Choroid plexus epithelial cell (primary cell): ENCODE measurements at places on chromosomes 13 and 19.

DNA sequence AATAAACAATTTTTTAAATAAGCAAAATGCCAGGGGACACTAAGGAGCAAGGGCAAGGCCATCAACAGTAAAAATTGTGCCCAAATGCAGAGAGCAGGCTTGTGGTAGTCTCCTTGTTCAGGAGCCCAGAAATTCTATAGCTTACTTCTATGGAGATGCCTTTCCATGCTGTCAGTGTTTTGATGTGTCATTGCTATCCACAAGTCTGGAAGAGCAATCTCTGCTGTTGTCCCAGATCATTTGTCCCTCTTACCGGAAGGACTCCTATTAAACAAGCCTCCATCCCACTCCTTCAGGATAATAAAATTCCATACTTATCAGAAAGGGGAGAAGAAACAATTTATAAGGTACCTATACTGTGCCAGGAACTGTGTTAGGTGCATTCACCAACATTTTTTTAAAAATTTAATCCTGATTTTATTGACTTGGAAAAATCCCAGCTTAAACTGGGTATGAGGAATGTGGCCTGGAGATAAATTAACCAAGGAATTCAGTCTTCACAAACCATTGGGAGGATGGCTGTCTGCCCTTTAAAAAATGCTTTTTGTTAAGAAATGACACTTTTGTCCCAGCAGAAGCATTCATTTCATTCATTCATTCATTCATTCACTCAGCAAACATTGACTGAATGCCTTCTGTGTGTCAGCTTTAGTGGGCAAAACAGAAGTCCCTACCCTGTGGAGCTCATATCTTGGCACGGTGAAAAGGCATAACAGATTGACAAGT, 26.8 kb upstream of the CYSLTR2 start:
- peak; percentile 20 for DNase-seq

- no peak for DNase-seq
These were observed 25.9 kb downstream of the MPND start for GRCh38 chr19:4369109-4369887.

DNA sequence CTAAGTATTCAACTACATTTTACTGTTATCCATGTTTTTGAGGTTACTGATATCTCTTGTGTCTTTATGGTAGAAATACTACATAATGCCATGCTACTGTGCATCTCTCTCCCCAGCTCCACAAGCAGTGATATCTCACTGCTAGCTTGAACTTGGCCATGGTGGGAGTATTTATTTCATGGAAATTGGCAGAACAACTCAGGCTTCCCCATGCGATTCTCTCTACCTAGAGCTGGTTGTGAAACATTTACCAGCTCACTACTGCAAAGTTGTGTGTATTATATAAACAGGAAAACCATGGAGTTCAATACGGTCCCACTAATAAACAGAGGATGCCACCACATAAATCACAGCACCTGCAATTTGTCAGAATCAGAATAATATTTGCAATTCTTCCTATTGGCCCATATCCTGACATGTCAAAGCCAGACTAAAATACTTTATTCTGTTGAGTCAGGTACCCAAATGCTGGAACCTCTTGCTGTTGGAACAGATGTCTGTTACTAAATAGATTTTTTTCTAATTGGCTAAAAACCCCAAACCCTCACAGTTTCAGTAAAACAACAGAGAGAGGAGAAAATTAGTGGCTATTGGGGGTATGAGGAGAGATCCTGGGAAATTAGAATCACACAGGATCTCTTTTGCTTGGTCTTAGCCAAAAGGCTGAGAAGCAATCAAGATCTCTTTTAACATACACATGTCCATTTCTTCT, 91.4 kb upstream of the SLC10A2 start:
- no peak for DNase-seq

GRCh38 chr13:100212904-100213553, 124.1 kb downstream of the PCCA start:
- no peak for DNase-seq

DNA sequence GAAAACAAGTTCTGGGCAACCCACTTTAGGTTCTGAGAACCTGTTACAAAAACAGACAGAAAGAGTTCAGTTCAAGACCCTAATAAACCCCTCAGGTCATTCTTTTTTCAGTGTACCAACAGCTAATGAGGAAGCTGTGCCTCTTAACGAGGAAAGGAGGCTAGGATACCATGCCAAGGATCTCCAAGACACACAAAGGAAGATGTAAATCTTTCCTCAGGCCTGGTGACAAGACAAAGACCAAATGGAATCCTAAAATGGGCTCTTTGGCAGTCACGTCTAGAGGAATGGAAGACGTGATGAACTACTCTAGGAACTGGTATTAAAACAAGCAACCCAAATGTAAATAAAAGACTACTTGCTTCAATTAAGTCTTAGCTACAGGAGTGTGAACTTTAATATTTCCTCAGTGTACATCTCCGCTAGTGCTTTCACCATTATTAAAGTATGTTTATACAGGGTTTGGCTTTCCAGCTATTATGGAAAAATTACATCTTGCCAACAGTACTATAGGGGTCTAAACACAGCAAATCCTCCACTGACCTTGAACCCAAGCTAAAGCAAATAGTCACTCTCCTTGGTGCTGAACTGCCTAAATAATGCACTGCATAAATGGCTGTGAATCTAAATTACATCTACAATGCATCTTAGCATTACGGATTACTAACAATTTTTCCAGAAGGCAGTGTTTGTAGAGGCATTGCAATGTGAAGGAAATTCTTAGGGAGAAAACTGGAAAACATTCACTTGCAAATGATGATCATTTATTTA, 42.3 kb downstream of the ENOX1 start:
- peak; percentile 11 for DNase-seq

GRCh38 chr13:110983241-110983640, 68.4 kb upstream of the ANKRD10 start:
- DNase-seq = no peak

GRCh38 chr13:62747629-62748028, 1332.0 kb upstream of the PCDH20 start:
- peak; percentile 8 for DNase-seq

- no peak for DNase-seq
These were observed 51.7 kb downstream of the EDNRB start for GRCh38 chr13:77866971-77867370.

- DNase-seq = peak; percentile 12
These were observed 1438.1 kb downstream of the UQCRFS1 start for GRCh38 chr19:27774827-27775226.

GRCh38 chr13:113917594-113918371, 53.9 kb upstream of the GAS6 start:
- no peak for DNase-seq

DNA sequence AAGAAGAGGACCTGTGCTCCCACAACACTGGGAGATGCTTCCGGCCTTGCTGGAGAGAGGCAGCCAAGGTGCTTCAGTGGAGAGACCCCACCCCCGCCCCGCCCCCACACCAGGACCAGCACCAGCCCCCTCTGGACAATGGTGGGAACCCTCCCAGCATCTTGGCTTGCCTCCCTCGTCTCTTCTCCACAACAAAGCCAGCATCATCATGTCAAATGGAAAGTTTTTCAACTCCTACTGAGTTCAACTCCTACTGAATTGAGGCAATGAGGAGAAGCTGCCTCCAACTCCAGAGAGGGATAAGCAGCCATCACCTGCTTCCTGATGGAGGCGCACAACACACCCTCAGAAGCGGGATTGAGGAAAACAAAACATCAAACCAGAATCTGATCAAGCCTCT, 12.8 kb downstream of the DEDD2 start:
- DNase-seq = no peak

- DNase-seq = no peak
These were observed 7.2 kb downstream of the HNRNPL start for GRCh38 chr19:38842439-38843174.

DNA sequence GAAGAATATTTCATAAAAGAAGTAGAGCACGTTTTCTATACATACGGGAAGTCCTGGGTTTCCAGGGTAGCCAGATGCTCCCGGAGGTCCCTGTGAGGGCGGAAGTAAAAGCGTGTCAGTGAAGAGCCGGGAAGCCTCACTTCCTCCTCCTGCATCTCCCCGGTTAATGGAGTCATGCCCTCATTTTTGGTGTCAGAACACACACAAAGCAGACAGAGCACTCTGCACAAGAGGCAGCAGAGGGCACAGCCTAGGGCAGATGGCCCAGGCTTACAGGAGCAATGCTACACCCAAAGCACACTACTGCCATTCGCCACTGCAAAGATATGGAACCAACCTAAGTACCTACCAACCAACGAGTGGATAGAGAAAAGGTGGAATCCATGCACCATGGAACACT, 94.4 kb downstream of the COL4A1 start:
- no peak for DNase-seq

DNA sequence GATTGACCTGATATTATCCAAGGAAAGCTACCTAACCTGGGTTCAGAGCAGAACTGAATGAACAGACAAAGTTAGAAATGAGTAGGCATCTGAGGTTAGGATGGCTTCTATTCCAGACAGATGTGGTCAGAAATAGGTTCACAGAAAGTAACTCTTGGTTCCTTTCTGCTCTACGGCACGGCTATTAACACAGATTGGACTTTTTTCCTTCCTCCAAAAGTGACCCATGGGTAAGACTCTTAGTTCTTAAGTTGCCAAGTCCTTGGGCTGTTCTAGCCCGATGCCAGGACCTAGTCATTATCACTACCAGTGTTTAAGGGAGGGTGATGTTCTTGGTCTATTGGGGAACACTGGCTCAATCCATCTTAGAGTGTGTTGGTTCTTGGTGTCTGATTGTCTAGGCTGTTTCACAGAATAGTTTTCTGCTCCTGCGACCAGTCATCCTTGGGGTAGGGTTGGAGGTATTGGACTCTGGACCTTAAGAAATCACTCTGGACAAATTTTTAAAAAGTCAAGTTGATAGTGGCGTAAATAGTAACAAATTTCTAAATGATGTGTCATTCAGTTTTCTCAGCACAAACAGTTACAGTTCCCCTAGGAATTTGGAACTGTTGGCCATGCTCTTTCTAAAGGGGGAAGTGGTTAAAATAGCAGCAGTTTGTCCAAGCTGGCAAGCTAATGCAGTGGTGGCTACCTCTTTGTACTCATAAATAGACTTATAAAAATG, 60.1 kb upstream of the MYCBP2 start:
- DNase-seq = peak; percentile 64

DNA sequence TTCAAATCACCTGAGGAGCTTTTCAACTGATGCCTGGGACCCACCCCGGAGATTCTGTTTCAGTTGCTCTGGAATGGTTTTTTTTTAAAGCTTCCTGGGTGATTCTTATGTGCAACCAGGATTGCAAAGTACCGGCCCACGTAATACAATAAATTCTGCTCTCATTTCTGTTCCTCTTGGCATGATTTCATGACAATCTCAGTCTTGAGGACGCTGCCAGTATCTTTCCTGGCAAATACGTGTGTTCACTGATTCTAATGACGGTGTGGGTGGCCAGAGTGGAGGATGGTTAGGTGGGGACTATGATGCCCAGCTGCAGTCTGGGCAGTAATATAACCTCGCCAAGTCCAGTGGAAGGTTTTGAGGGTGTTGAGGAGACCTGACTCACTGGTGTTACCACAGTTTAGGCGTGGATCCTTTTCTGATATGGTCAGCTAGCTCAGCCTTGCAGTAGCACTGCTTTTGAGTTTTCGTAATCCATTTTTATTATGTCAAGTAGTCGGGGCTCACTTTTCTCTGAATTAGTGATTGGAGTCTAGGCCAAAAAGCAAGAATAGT, 49.4 kb downstream of the FAM124A start:
- DNase-seq = no peak

GRCh38 chr19:4984438-4984990, 15.6 kb downstream of the KDM4B start:
- DNase-seq = no peak

DNA sequence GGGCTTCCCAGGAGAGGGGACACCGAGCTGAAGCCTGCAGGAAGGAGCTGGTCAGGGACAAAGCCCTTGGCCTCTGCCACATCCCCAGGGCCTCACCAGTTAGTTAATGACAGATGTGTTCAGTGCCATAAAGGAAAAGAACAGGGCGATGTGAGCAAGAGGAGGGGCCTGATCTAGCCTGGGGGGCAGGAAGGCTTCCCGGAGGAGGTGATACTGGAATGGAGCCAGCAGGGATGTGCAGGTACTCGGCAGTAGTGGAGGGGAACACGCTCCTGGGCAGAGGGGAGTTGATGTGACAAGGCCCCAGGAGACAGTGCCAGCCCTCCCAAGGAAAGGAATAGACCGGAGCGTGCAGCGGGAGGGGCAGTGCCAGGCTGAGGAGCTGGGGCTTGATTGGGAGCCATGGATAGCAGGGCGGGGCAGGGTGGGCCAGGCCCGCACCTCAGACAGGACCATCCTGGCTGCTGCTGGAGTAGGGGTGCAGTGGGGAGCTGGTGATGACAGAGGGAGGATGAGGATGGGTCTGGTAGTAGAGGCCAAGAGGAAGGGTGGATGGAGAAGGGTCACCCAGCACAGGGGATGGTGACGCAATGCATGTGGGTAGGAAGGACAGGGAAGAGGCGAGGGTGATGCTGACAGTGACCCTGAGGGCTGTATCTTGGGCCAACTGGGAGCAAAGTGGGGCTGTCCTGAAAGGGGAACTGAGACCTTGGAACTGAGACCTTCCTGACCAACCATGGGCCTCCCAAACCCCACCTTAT, 4.1 kb downstream of the C19orf33 start:
- no peak for DNase-seq

GRCh38 chr19:9586764-9587163, 2.5 kb upstream of the ZNF121 start:
- DNase-seq = peak; percentile 81

GRCh38 chr19:46607448-46607841, 6.3 kb downstream of the CALM3 start:
- no peak for DNase-seq

DNA sequence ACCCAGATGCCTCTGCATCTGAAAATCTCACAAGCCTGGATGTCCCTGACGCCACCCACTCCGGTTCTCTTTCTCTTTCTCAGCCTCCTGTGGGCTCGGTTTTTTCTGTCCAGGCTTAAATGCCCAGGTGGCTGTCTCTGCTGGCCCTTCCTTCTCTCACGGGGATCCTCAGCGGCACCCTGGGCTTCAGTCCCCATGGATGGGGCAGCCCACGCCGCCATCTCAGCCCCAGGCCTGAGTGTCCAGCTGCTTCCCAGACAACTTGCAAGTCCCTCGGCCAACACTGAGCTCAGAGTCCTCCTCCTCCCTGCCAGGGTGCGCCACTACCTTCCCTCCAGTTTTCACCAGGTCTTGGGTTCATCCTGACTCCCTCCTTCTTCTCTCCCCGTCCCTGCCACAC, 6.4 kb downstream of the FBN3 start:
- no peak for DNase-seq

DNA sequence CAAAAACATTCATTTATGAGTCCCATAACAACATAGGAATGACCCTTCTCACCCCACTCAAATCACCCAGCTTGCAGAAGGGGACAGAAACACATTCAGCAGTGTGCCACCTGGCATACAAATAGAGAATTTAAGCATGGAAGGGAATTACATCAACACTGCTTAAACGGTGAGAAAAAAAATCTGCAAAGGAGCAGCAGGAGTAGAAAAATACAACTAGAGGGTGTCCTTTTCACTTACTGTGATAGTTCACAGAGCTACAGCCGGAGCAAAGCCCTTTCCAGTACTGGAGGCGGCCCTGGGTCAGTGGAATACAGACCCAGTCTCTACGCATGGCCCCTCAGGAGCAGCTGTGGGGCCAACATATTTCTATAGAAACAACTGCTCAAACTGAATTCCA, 764.3 kb upstream of the ARGLU1 start:
- DNase-seq = no peak
